ENCODE measurements at places on chromosomes 7 and 10.
A peak's percentile ranks its signal among the peaks of the same experiment; 100 is the strongest.

DNA sequence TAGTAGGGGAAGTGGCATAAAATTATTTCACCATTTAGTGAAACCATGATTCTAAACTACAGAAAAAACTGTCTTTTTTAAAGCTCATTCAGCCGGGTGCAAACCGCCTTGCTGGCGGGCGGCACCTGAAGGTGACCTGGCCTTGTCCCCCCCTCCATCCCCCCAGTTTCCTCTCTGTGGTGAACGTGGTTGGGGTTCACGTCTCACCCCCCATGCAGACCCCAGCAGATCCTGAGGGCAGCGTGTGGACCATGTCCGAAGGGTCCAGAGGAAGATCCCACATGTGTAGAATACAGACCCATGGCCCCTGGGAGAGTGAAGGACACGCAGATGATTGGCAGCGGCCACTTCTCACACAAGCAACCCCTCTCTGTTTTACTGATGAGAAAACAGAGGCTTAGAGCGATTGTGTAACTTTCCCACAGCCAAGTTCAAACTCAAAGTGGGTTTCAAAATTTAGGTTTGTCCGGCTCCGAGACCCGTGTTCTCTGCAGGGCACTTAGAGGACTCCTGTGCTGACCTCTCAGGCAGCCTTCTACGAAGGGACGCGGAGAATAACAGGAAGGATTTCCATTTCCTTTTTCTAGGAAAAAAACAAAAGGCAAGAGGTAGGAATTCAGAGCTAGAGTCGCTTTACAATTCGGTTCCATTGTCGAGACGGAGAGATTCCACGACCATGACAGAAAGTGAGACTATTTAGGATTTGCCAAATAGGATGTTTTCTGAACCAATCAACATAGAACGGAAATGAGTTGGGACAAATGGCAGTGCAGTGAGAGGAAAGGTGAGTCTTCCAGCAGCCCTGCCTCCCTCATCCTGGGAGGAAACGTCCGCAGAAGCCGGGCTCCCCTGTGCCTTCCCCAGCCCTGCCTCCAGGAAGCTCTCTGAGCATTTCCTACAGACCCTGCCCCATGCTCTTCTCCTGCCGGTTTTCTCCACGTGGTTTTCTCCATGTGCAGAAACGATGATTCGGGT is 67.6 kb upstream of the PITRM1 start:
- no peak for DNase-seq

DNA sequence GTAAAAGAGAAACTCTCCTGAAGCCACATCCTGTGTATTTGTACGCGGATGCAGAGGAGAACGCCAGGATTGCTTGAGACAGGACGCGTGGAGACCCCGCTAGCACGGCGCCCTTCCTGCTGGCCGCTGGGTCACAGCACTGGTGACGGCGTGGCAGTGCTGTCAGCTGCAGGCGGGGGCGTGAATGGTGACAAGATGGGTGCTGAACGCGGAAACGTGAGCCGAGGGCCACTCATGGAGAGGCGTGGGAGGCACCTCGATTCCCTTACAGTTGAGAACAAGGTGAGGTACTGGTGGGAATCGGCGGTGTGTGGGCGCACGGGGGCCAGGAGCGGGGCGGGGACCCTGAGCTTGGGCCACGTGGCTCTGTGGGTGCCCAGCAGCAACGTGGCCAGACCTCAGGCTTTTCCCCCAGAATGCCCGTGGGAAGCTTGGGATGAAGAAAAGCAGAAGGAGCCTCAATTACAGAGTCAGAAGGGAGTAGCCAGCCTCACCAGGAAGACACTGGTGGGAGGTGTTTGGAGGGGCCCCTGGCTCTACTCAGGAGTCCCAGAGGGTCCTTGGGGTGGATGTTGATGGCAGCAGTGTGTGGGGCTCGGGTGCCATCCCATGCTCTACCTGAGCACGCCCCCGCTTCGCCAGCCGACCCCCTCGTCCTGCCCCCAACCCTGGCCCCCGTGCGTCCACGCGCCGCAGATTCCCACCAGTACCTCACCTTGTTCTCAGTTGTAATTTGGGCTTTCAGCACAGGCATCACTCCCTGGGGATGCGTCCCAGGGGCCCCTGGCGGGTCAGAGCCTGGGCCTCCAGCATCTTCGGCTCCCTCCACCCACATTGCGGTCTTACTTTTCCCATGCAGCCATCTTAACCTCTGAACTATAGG is 208.4 kb upstream of the TCERG1L start:
- DNase-seq = no peak

GRCh38 chr10:23522345-23522744 is 83.5 kb downstream of the OTUD1 start:
- peak; percentile 27 for DNase-seq

DNA sequence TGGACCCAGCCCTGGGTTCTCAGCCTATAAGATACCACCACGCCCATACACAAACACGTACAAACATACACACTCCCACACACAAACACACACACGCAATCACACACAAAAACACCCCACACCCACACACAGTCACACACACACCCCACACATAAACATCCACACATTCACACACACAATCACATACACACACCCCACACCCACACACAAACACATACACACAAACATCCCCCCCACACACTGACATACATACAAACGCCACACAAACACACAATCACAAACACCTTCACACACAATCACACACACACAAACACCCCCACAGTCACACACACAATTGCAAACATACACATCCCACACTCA is 79.3 kb upstream of the CPXM2 start:
- DNase-seq = no peak

DNA sequence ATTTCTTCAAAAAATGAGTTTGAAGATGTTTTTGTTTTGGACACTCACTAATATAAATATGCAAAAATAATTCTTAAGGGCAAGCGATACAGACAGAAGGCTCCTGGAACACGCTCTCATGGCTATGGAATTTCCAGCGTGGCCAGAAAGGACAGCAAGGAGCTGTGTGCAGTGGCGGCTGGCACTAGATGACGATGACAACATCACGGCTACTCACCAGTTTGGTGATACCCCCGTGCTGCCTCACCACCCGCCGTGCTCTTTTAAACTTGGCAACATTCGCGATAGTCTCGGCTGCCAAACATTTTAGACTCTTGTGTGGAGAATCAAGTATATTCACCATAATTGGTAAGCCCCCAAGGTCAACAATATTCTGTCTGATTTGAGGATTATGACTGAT is 54.9 kb downstream of the ODAD2 start:
- no peak for DNase-seq
